ENCODE measurements at places on chromosomes 6 and 20. TPM values are rescaled to one million over a fixed set of nuclear protein-coding genes. Genes with fewer than 3 reads are reported as not detected.

DNA sequence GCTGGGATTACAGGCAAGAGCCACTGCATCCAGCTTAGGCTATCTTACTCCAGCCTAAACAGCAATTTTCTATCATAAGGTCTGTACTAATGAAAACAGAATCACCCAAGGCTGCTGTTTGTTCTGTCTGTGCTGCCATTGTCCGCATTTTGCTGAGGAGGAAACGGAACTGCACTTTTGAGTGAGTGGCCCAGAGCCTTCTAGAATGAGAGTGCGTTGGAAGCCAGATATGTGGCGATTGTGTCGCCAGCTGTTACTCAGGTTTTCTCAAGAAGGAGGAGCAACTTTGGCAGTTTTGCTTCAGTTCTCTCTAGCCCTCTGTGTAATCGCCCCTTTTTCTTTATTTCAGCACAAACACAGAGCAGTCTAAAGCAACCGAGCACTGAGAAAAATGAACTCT is 18.3 kb downstream of the PRDM1 start:
- ATAC-seq = no peak

The ANKEF1 gene
- total RNA-seq = 6.7 TPM

DNA sequence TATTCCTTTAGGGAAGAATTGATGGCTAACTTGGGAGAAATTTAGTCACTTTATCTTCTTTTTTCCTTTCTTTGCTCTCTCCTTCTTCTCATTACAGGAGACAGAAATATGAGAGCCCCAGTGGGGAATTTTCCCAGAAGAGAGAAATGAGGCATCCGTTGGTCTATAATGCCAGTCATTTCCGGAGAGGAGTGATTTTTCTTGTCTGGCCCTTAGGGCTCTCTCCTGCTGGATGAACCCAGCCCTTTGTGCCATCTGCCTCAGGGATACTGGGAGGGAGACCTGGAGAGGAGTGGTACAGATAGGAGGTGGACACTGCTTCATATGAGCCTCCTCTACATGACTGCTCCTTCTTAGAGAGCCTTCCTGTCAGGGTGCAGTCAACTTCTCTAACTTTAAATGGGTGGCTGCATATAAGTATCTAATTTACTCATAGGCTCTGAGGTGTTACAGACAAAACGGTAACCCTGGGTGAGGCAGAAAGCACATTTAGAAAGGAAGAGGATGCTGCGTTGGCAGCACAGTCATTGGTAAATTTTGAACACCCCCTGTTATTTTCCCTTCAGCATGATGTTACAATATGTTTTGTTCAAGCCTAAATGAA is 21.9 kb downstream of the RIMS1 start:
- no peak for ATAC-seq

- ATAC-seq = no peak
Measured at GRCh38 chr6:28543651-28544610, 18.2 kb downstream of the GPX5 start.

DNA sequence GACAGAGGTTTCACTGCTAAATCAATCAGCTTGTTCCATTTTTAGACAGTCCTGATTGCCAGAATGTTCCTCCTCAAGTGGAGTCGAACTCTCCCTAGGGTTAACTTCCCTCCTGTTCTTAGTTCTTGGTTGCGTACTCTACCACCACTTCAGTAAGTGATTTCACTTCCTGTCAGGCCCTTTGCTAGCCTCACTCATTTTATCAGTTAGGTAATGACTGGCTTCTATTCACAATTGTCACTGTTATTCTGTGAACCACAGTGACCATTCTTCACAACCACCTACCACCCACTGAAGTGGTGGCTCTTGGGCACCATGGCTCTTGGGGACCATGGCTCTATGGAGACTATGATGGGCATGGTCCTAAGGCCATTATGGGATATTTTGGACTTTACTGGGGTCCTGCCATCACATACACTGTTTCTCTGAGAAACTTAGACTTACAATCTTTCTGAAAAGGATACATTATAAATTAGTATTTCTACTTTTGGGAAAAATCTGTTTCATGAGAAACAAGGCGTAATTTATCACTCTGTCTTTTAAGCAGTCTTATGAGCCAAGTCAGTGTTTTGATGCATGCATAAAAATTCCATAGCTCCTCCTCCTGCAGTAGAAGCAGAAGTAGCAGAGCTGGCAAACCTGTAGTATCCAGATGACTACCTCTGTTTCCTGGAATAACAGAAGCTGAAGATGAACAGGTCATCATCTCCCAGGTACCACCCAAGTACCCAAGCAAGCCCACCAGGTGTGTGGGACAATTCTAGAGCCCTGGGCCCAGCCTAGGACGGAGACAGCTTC is 66.3 kb downstream of the ATXN1 start:
- no peak for ATAC-seq

The IRF4 gene
- 1.1 TPM for total RNA-seq
